Gastrocnemius medialis (tissue), 4 donors: ENCODE measurements at places on chromosomes 6 and 20. TPM values are rescaled to one million over a fixed set of nuclear protein-coding genes. Genes with fewer than 3 reads are reported as not detected.

DNA sequence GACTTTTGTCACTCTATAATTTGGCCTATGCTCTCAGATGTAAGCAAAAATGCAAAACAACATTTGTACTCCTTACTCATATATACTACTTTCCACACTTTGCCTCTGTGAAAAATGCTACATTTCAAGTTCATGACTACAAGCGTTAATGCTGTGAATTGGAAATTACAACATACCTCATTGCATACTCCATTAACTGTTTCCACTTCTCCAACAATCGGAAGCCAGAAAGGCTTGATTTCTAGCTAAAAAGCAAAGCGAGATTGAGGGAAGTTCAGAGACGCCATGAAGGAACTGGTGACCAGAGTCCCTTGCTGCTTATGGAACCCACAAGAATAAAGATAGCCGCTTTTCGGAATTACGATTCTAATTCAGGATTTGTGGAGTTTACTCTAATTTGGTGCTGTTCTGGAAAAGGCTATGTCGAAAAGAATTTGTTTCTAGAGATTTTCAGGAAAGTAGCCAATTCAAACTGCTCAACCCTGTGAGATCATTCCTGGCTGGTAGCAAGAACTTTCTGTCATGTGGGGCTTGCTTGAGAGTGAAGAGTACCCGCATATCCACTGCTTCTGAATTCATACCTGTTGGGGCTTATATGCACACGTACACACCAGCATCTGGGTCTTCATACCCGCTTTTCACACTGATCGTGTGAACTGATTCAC lies 98.0 kb upstream of the CITED2 start:
- peak overlapping the region; percentile 52 for H3K27ac ChIP-seq
- H3K4me1 ChIP-seq = peaks cover 28% of the 10 kb centered on the region
- H3K36me3 ChIP-seq = no peaks in the 10 kb centered on the region
- no peak for DNase-seq
- no peaks in the 10 kb centered on the region for H3K27me3 ChIP-seq
- no peak overlapping the region for H3K4me3 ChIP-seq

DNA sequence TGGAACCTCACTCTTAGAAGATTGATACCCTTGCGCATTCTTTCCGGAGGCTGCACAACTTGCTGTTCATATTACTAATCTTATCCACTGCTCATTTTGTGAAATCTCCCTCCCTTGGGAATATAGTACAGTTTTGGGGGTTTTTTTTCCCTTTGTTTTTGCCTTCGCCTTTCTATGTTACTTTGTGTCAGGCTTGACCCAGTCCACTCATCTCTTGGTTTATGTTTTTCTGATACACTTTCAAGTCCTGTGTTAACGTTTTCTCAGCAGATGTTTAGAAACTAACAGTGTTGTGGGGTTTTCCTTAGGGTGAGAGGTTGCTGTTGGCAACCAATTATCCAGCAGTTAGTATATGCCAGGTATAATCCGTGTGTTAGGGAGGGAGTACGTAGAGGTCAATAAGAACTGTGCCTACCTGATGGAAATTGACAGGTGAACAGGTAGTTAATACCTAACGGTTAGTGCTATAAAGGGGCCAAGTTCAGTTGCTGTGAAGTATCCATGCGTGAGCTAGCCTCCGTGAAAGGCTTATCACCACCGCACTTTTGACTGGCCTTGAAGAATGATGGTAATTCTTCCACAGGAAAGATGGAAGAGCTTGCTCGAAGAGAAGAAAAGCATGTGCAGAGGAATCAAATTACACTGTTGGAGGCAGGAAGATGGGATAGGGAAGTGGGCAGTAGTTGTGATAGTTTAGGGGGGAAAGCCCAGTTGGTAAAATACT lies 1.4 kb downstream of the NFYA start:
- peak overlapping the region; percentile 79 for H3K4me3 ChIP-seq
- peaks cover 48% of the 10 kb centered on the region for H3K4me1 ChIP-seq

- no peak overlapping the region for H3K4me3 ChIP-seq
- no peak for DNase-seq
- no peaks in the 10 kb centered on the region for H3K27me3 ChIP-seq
- H3K4me1 ChIP-seq = no peaks in the 10 kb centered on the region
Observed at GRCh38 chr6:120378582-120379220, 955.6 kb downstream of the TBC1D32 start.

DNA sequence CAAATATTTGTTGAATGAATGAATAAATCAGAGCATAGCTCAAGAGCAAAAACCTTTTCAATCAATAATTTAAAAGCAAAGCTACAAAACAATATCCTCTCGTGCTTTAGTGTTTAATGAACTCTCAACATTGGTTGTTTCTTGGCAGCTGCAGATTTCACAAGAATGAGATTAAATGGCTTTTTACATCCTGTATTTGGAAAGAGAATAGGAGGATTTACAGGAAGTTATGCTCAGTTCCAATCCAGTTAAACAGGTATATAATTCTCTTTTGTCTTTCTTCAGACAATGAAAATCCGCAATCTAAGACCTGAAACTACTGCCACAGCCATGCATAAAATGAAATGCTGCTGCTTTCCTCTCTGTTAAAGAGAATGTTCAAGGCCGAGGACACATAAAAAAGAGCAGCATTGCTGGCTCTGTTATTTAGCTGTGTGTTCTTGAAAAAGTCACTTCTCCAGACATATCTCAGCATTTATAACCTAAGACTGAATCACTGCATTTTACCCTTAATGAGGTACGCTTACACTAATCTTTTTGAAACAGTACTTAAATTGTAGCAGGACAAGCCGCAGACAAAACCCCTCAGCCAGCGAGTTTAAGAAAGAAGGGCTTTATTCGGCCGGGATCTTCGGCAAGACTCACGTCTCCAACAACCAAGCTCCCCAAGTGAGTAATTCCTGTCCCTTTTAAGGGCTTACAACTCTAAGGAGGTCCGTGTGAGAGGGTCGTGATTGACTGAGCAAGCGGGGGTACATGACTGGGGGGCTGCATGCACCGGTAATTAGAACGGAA lies 3.6 kb downstream of the C6orf52 start:
- no peak overlapping the region for H3K27ac ChIP-seq
- H3K36me3 ChIP-seq = no peaks in the 10 kb centered on the region
- no peak for DNase-seq
- H3K27me3 ChIP-seq = no peaks in the 10 kb centered on the region

DNA sequence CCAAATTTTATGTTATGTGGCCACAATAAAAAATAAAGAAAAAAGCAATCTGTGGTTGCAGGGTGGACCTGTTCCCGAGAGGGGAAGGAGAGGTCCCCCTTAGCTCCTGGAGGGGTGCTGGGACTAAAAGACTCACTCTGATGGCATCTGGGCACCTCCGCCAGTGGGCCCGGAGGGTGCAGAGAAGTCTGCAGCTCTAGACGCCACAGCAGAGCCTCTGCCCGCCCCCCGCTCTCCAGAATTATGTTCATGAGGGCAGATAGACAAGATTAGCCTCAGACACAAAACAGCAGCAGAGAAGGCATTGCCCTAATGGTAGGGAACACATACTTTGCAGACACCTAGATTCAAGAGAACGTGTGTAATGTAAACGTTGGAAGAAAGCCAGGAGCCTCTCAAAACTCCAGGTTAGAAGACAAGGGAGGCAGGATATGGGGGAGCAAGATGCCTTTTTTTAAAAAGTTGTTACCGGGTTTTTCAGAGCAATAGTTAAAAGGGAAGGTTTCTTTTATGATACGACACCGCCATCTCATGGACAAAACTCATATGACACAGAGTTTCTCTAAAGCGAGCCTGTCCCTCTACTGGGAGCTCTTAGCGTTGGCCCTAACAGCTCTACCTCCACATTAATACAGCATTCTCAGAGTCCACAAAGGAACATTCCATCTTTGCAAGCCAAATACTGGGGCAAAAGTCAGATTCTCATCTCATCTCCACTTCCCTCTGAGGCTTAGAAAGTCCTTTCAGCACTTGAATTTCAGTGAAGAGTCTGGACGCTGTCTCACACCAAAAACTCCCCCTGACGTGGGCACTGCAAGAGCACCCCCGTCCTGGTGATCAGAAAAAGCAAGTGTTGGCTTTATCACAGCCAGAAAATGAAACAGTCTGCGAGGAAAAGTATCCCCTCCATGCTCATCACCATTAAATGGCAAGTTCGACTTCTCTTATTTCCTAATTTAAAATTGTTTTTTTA lies 47.2 kb downstream of the FOXF2 start:
- no peak for DNase-seq
- no peak overlapping the region for H3K27ac ChIP-seq
- H3K4me3 ChIP-seq = no peak overlapping the region

- H3K27ac ChIP-seq = no peak overlapping the region
- H3K4me3 ChIP-seq = peak overlapping the region; percentile 46
- peaks cover 15% of the 10 kb centered on the region for H3K4me1 ChIP-seq
- H3K27me3 ChIP-seq = peaks cover 77% of the 10 kb centered on the region
- no peak for DNase-seq
Observed at GRCh38 chr20:2751878-2752566, 48.4 kb downstream of the CPXM1 start.

DNA sequence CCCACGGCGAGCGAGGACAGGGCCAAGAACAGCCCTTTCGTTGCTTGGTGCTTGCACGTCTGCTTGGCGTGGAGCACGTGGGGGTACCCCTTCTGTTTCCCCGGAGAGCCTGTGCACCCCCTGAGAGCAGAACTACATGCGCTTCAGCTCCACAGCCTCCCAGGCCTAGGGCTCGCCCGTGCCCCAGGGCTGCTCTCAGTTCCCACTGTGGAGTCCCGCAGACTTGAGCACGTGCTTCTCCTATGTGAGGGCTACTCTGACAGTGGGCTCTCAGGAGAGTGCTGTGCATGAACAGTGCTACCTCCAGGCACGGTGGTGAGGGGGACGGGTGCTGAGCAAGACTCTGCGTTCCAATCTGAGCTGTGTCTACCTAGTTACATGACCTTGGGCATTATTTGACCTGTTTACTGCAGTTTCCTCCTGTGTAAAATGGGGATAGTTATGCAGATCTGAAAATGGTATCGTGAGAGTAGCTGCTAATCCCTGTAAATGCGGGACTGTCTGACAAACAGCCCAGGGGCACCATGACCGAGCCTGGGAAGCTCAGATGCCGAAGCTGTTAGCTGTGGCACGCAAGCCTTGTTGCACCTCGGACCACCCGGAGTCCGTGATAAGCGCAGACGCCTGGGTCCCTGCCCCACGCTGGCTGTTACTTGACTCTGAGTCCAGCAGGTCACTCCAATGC lies 82.4 kb downstream of the IRF4 start:
- no peaks in the 10 kb centered on the region for H3K4me1 ChIP-seq
- DNase-seq = no peak
- no peak overlapping the region for H3K27ac ChIP-seq
- H3K27me3 ChIP-seq = no peaks in the 10 kb centered on the region

- no peaks in the 10 kb centered on the region for H3K36me3 ChIP-seq
- no peak overlapping the region for H3K27ac ChIP-seq
- no peak overlapping the region for H3K4me3 ChIP-seq
Observed at GRCh38 chr20:64166721-64167615, 2.7 kb downstream of the MYT1 start.

GRCh38 chr6:14038467-14039437 lies 78.8 kb upstream of the CD83 start:
- no peak for DNase-seq
- peaks cover 4% of the 10 kb centered on the region for H3K27me3 ChIP-seq
- no peak overlapping the region for H3K27ac ChIP-seq
- no peaks in the 10 kb centered on the region for H3K4me1 ChIP-seq

GRCh38 chr6:53813096-53813495 lies 18.3 kb downstream of the LRRC1 start:
- H3K27ac ChIP-seq = no peak overlapping the region
- H3K4me3 ChIP-seq = no peak overlapping the region
- H3K27me3 ChIP-seq = no peaks in the 10 kb centered on the region
- H3K4me1 ChIP-seq = no peaks in the 10 kb centered on the region

GRCh38 chr20:41150664-41151063 lies 13.3 kb downstream of the PLCG1 start:
- DNase-seq = no peak
- H3K27ac ChIP-seq = peak overlapping the region; percentile 99
- no peaks in the 10 kb centered on the region for H3K36me3 ChIP-seq
- H3K4me3 ChIP-seq = no peak overlapping the region

DNA sequence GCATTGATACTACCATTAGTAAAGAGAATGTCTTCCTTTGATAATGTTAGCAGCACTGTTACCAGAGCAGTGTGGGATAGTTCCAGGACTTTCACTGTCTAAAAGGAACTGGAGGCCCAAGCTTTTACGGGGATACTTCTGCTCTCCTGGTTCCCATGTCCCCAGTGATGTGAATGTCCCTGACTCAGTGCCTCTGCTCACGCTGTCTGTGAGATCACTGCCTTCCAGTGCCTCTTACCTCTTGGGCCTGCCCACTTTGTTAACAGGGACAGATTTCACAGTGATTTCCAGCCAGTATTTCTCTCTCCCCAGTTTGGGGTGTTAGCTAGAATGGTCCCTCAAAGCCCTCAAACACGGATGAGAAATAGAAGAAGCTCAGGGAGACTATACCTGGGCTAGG lies 14.4 kb downstream of the PTPRA start:
- no peak for DNase-seq
- H3K27ac ChIP-seq = no peak overlapping the region
- H3K4me3 ChIP-seq = no peak overlapping the region
- no peaks in the 10 kb centered on the region for H3K27me3 ChIP-seq

- no peaks in the 10 kb centered on the region for H3K36me3 ChIP-seq
- no peak overlapping the region for H3K4me3 ChIP-seq
- no peaks in the 10 kb centered on the region for H3K27me3 ChIP-seq
- DNase-seq = no peak
- H3K27ac ChIP-seq = no peak overlapping the region
- no peaks in the 10 kb centered on the region for H3K4me1 ChIP-seq
Observed at GRCh38 chr6:24859132-24859531, 60.4 kb upstream of the ARMH2 start.

GRCh38 chr6:25478973-25479372 lies 173.0 kb upstream of the SCGN start:
- no peak overlapping the region for H3K4me3 ChIP-seq
- H3K4me1 ChIP-seq = no peaks in the 10 kb centered on the region
- H3K36me3 ChIP-seq = no peaks in the 10 kb centered on the region
- no peaks in the 10 kb centered on the region for H3K27me3 ChIP-seq

GRCh38 chr6:39041072-39041471 lies 7.5 kb upstream of the GLP1R start:
- H3K36me3 ChIP-seq = no peaks in the 10 kb centered on the region
- no peak overlapping the region for H3K4me3 ChIP-seq

- no peak for DNase-seq
- H3K27me3 ChIP-seq = no peaks in the 10 kb centered on the region
- H3K36me3 ChIP-seq = no peaks in the 10 kb centered on the region
- no peak overlapping the region for H3K4me3 ChIP-seq
- H3K4me1 ChIP-seq = peaks cover 39% of the 10 kb centered on the region
Observed at GRCh38 chr6:37134036-37134395, 35.9 kb upstream of the PIM1 start.

ZMYND8 gene
- total RNA-seq = 17.5 TPM

TMEM217 gene
- not detected for total RNA-seq

UBE2C gene
- not detected for total RNA-seq

NFATC2 gene
- total RNA-seq = 2.4 TPM

GATA5 gene
- not detected for total RNA-seq

ZC2HC1B gene
- not detected for total RNA-seq

FABP7 gene
- 21.0 TPM for total RNA-seq

MAN1A1 gene
- 19.0 TPM for total RNA-seq

DDX43 gene
- total RNA-seq = not detected

KHDC1 gene
- total RNA-seq = not detected

ZBTB46 gene
- 4.3 TPM for total RNA-seq

GGTLC1 gene
- not detected for total RNA-seq
